CD14-positive monocyte (primary cell): ENCODE measurements at places on chromosomes 7 and 10. TPM values are rescaled to one million over a fixed set of nuclear protein-coding genes. Genes with fewer than 3 reads are reported as not detected.

The CUEDC2 gene
- polyA plus RNA-seq = 58.5 TPM

DNA sequence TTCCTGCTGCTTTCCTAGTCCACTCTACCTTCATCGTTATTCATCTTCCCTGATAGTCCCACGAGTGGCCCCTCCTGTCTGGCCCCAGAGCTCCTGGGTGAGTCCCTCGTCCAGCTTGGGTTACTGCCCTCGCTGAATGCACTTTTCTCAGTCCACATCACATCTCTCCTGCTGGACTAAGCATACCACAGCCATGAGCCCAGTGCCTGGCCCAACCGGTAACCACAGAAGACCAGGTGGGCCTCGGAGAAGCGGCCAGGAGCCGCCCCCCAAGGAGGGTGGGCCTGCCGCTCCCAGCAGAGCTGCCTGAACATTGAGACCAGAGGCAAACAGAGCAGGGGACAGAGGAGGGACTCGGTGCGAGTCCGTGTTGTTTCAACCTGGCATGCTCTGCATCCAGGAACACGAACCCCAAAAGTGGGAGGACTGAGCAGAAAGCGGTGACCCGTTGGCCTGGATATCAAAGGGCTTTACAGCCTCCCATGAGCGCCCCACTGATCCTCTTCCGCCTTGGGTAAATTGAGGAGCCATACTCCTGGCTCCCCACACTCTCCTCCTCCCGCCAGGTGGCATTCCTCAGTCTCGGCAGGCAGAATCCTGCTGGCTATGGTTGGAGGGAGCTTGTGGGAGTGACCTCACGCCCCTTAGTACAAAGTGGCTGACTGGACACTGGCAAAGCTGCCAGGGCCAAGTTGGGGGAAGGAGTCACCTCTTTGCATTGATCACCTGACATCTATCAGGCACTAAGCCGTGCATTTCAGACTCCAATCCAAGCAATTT lies 13.3 kb downstream of the TMEM72 start:
- DNase-seq = no peak
- H3K27me3 ChIP-seq = no peaks in the 10 kb centered on the region
- H3K4me3 ChIP-seq = no peak overlapping the region

- H3K4me1 ChIP-seq = peaks cover 68% of the 10 kb centered on the region
- no peaks in the 10 kb centered on the region for H3K36me3 ChIP-seq
- no peaks in the 10 kb centered on the region for H3K27me3 ChIP-seq
- H3K27ac ChIP-seq = no peak overlapping the region
- H3K4me3 ChIP-seq = no peak overlapping the region
Measured at GRCh38 chr10:119539359-119539825, 3.1 kb downstream of the RGS10 start.

DNA sequence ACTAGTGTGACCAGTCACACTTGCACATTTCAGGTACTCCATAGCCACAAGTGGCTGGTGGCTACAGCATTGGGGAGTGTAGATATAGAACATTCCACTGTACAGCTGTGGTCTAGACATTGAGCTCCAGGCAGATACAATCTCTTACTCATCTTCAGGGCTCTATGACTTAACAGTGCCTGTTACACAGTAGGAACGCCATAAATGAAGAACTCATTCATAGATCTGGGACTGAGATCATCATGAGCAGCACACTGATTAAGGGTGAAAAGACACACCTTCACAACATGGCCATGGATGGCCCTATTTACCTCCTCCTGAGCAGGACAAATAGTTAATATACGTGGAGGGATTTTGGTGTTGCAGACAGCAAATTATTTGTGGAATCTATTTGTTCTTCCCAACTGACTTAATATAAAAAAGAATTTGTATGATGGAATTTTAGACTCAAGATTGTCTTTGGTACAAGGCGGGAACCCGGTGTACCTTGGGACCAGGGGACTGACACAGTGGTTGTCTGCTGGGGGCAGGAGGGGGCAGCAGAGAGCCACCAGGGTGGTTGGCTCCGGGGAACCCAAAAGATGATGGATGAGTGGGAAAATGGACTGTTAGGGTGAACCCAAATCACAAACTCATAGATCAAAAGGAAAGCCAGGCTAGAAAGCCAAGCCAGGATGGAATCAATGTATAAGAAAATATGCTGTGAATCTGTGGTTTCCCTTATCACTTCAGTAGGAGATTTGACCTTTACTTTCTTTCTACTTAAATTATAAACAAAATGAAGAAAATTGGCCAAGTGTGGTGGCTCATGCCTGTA lies 24.3 kb upstream of the CPA2 start:
- peak; percentile 10 for DNase-seq
- H3K4me1 ChIP-seq = no peaks in the 10 kb centered on the region
- H3K4me3 ChIP-seq = no peak overlapping the region
- H3K27me3 ChIP-seq = no peaks in the 10 kb centered on the region

GRCh38 chr10:17873946-17874345 lies 64.8 kb downstream of the MRC1 start:
- no peaks in the 10 kb centered on the region for H3K27me3 ChIP-seq
- H3K4me1 ChIP-seq = peaks cover 9% of the 10 kb centered on the region
- no peak for DNase-seq

GRCh38 chr7:92010215-92010614 lies 69.6 kb downstream of the AKAP9 start:
- H3K36me3 ChIP-seq = peaks cover 65% of the 10 kb centered on the region
- H3K4me1 ChIP-seq = no peaks in the 10 kb centered on the region
- H3K27ac ChIP-seq = no peak overlapping the region
- no peak for DNase-seq
- H3K4me3 ChIP-seq = no peak overlapping the region
- H3K27me3 ChIP-seq = no peaks in the 10 kb centered on the region
